ENCODE measurements at places on chromosomes 5 and 9. TPM values are rescaled to one million over a fixed set of nuclear protein-coding genes. Genes with fewer than 3 reads are reported as not detected.

The SLIT3 gene
- 30.7 TPM for total RNA-seq

The PCDH12 gene
- 1.8 TPM for total RNA-seq

The SLC36A2 gene
- total RNA-seq: not detected

The FXN gene
- total RNA-seq: 6.9 TPM

The CKMT2 gene
- total RNA-seq: 3.6 TPM

The ANKH gene
- 83.1 TPM for total RNA-seq

The CDKN2A gene
- total RNA-seq: 3.5 TPM

The PGGT1B gene
- 15.7 TPM for total RNA-seq

The RANBP3L gene
- total RNA-seq: 2.3 TPM

The GLRA1 gene
- total RNA-seq: not detected

The FAM200C gene
- 5.6 TPM for total RNA-seq

The DIPK1B gene
- 4.8 TPM for total RNA-seq

- DNase-seq: no peak
These were observed 41.7 kb downstream of the RETREG1 start for GRCh38 chr5:16574789-16575721.

DNA sequence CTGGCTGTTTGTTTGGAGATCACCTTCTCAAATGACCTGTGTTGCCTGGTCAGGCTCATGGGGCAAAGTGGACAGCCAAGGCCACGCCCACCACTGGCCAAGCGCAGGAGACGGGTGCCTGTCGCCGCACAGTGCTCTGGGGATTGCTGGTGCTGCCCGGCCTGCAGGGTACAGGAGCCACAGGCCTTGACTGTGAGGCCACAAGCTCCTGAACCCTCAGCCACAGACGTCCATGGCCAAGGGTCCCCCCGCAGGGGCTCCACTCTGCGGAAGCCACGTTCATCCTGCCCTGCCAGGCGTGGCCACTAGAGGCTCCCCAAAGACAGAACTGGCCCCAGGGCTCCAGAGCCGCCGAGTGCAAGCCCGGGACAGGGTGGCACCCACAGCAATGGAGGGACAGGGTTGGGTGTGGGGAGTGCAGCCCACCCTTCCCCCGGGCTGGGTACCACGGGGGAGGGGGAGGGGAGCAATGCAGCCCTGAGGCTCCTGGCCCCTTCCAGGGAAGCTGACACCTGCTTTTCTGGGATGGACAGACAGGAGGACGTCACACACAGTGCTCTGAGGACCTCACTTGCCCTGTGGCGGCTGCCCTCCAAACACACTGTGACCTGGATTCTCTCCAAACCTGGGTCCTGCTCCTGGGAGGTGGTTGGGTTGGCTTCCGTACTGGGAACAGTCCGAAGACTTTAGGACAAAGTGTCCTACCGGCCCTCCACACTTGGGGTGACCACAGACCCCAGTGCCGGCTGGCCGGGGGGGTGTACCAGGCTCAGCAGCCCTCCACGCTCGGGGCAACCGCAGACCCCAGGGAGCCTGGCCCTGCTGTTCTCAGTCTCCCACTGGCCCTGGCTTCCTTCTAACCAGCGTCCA, 21.5 kb downstream of the TPPP start:
- no peak for DNase-seq

DNA sequence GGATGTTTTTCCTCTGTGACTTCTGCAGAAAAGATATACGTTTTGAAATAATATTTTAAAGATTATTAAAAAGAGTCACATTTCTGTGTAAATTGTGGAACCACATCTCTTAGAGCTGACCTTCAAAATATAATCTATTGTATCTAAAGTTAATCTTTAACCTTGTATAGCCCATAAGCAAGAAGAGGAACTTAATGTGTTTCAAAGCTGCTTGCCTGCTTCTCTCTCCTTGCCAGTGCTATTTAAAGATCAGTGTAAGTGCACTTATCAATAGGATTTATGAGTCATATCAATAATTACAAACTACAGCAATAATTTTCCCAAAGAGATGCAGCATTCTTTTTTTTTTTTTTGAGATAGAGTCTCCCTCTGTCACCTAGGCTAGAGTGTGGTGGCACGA, 29.4 kb upstream of the GDA start:
- DNase-seq: no peak

DNA sequence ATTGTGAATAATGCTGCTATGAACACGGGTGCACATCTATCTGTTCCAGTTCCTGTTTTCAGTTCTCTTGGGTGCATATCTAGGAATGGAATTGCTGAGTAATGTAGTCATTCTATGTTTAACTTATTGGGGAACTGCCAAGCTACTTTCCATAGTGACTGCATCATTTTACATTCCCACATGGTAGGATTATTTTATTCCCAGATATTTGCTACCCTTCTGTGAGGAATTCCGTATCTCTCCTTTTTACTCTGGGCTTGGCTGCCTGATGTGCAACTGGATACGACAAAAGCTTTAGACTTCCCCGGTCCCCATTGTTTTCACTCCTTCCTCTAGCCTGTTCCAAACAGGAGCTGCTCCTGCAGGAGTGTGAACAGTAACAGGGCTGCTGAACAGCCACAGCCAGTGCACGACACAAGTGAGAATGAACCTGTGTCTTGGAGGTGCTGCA, 7.2 kb downstream of the TAS2R1 start:
- DNase-seq: no peak

DNA sequence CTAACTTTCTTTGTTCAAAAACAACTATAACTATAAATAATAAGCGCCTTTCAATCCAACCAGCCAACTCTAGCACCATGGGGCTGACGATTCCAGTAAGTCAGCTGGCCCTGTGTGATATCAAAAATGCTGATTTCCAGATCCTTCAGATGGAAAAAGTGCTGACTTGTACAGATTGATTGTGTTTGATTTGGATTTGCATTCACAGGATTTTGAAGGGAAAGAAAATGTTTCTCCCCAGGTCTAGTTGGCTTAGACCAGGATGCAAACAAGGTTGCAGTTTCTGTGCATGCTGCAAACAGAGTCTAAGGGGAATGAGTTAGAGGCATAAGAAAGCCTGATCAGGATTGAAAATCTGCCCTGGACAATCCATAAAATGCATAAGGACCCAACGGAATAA, 68.9 kb downstream of the SLC1A3 start:
- no peak for DNase-seq

DNA sequence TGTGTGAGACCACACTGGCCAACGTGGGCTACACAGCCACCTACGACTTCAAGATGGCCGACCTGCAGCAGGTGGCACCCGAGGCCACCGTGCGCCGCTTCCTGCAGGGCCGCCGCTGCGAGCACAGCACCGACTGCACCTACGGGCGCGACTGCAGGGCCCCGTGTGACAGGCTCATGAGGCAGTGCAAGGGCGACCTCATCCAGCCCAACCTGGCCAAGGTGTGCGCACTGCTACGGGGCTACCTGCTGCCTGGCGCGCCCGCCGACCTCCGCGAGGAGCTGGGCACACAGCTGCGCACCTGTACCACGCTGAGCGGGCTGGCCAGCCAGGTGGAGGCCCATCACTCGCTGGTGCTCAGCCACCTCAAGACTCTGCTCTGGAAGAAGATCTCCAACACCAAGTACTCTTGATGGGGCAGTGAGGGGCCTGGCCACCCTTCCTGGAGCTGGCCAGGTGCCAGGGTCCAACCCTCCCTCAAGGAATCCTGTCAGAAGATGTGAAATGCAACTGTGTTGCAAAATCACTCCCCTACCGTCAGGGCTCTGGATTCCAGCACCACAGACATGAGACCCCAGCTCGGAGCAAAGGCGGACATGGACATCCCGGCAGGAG, 11.1 kb downstream of the DIPK1B start:
- DNase-seq: no peak

DNA sequence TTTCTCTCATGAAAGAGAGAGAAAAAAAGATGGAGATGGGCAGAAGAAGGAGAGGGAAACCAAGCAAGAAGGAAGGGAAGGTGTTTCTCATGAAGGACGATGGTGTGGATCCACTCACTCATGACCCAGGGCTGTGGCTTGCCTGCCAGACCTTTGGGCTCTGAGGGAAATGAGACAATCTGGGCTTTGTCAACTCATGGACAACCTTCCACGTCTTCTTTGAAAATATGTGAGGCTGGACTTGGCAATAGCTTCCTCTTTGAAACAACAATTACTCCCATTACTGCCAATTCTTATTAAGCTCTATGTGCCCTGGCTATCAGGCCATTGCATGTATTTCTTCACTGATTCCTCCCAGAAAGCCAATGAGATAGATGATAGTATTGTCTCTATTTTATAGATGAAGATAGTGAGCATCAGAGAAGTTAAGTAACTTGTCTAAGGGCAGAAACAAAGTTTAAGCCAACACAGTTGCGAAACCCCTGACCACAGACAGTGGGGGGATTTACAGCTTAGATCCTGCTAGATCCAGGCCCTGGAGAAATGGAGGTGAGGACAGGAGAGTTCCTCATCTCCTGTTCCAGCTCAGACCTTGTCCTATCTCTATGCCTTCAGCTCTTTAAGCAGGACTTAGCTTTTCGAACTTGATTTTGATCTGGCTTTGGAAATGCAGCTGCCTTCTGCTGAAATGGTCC, 132.4 kb downstream of the GCNT1 start:
- DNase-seq: no peak

DNA sequence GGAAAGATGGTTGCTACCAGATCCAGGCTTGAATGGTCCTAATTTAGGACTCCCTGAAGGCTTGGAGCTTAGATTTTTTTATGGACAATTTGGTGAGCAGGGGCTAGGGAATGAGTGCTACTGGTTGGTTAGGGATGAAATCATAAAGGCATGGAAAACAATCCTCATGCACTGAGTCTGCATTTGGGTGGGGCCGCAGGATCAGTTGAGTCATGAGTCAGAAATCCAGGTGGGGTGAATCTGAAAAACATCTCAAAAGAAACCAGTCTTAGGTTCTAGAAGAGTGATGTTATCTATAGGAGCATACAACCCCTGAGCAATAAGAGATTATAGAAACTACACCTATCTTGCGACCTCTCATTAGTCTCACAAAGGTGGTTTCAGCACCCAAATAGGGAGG, 300.0 kb downstream of the KIF4B start:
- no peak for DNase-seq

GRCh38 chr5:163861670-163862069, 356.3 kb downstream of the MAT2B start:
- DNase-seq: no peak

GRCh38 chr5:152051499-152052454, 127.1 kb upstream of the GLRA1 start:
- no peak for DNase-seq

DNA sequence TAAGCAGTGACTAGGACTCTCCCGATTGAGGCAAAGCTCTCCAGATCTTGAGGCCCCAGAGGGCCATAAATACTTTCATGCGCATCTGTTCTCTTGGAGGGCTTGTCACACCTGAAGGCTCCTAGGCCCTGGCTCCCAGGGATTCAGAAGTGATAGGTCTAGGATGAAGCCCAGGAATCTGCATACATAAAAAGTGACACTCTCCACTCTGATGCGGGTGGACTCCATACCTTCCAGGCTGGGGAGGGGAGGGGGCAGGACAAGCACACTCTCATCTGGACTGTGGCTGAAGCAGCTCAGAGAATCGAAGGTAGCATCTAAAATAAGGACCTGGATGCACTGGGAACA, 9.1 kb upstream of the CYSTM1 start:
- DNase-seq: no peak

GRCh38 chr9:117415358-117415914, 579 bp upstream of the ASTN2 start:
- no peak for DNase-seq

DNA sequence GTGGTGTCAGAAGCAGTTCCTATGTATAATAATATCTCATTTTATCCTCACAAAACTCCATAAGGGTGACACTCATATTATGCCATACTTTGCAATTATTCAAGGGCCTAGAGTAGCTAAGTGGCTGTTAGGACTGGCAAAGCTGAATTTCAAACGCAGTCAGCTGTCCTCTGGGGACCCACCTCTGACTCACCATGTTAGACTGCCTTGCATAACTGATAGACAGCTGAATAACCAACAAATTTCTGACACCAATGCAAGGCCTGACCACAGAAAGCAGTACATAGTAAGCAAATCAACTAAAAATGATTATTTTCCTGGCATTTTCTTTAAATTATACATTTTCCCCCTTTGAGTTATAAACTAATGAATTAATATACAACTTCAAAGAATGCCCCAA, 251.6 kb upstream of the PTGER4 start:
- no peak for DNase-seq

DNA sequence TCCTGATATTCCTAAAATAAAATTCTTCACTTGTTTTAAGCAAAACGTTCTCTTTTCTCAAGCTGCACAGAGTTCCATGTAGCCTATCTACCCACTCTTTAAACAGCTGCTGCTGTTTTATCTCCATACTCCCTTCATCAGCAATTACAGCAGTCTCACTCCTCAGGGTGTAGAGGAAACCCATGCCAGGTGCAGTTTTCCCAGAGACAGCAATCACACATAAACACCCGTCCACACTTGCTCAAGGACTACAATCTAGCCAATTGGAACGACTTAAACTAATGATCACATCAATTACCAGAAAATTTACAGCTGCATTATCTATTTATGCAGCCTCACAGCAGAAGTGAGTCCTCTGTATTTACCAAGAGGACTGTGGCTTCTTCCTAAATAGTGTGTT, 141.7 kb downstream of the HTR1A start:
- no peak for DNase-seq

DNA sequence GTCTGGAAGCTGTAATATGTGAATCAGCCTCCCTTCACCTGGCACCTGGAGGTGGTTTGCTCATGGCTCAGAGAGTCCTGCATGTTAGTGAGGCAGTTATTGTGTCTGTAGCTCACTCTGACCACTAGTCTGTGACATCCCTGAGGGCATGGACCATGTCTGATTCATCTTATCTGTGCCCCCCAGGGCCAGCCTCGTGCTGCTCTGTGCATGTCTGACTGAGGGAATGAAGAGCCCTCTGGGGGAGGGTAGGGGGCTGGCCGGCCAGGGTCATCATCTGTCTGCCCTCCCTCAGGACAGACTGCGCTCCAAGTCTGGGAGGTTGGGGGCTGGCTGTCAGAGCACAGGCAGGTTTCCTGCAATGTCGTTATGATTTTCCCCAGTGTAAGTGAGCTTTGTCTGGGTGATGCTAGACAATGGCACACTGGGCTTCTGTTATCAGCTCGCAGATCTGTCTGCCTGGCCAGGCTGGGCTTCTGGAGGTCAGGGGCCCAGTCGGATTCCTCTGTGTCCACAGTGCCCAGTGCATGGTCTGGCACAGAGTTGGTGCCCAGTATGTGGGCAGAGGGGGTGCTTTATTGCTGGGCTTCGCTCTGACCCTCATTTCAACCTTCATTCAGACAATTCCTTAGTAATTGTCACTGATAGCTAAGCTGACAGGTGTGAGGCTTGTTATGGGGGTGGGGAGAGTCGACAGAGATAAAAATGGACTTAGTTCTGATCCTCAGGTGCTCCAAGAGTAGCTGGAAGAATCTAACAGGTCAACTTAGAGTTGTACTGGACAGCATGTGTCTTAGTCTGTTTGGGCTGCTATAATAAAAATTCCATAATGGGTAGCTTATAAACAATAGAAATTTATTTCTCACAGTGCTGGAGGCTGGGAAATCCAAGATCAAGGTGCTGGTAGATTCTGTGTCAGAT, 85.7 kb upstream of the SHB start:
- DNase-seq: no peak

DNA sequence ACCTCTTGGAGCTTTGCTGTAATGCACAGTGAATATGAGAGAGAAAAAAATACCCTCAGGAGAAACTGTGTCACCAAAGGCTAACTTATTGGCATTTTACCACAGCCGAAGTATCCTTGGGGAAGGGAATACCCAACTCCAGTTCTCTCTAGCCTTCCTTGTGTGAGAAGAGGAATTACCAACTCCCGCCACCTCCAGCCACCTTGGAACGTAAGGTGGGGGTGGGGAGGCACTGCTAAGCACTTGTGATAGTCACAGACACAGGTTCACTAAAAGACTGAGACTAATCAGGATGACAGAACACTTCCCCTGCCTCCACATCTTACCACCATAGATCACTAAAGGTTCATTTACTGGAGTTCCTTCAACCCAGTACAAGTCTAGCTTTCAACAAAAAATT, 102.0 kb upstream of the ADAMTS19 start:
- DNase-seq: no peak
